ENCODE measurements at places on chromosomes 1 and 21.

- DNase-seq, result no peak
These were observed 106.6 kb downstream of the TLR5 start for GRCh38 chr1:223036479-223036845.

GRCh38 chr1:16644193-16644481, 22.6 kb downstream of the RNU1-3 start:
- DNase-seq, result no peak

GRCh38 chr1:27872059-27872801, at the start of gene THEMIS2:
Gene THEMIS2, plus strand, starts transcription at chr1:27872544. Its CDS starts 28 bp downstream, at chr1:27872572.
- DNase-seq, result peak; percentile 79

GRCh38 chr1:19079541-19080472, 123.3 kb upstream of the IFFO2 start:
- no peak for DNase-seq

DNA sequence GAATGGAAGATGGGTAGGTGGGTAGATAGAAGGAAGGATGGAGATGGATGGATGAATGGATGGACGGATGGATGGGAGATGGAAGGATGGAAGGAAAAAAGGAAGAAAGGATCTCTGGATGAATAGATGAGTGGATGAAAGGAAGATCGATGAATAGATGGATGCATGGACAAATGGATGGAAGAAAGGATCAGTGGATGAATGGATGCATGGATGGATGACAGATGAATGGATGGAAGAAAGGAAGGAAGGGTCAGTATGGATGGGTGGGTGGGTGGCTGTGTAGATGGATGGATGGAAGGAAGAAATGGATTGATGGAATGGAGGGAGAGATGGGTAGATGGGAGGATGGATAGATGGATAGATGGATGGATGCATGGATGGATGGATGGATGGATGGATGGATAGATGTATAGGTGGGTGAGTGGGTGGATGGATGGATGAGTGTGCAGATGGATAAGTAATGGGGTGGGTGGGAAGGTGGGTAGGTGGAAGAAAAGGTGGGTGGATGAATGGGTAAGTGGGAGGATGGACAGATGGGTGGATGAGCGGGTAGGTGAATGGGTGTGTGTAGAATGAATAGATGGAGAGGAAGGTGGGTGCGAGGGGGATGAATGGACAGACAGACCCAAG, 14.6 kb downstream of the KIF17 start:
- no peak for DNase-seq

GRCh38 chr1:152871731-152872126, 6.4 kb upstream of the SMCP start:
- no peak for DNase-seq

DNA sequence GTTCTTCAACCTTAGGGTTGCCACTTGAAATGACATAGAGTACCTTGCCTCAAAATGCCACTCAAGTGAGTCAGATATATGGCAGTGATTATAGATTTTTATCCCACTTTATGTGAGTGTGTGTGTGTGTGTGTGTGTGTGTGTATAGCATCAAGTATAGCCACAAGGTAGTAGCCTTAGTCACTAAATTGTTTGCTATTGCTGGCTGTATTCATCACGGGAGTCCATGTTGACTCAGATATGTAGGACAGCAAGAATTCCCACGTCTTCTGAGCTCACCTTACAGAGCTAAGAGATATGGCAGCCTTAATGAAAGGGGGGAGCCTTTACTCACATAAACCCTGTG, 9.3 kb downstream of the ETS2 start:
- DNase-seq, result no peak

GRCh38 chr1:182662121-182662890, 22.1 kb downstream of the RGS8 start:
- DNase-seq, result no peak

- no peak for DNase-seq
These were observed 18.4 kb upstream of the CLSTN1 start for GRCh38 chr1:9842073-9842711.

GRCh38 chr1:64917328-64917861, 49.0 kb downstream of the JAK1 start:
- no peak for DNase-seq

DNA sequence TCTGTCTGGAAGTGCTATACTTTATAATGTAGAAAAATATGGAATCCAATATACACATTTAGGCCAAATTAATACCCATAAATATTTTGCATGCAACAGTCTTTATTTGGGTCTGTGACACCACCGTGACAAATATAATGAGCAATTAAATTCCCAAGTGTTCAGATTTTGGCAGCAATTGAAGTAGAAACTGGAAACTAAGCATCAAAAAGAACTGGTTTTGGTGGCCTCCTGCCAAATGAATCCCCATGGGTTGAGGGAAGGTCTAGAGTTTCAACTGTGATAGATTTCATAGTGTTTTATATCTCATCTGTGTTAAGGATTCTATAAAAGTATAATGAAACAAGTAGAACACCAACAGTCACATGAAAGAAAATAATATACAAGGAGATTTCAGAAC, 88.4 kb downstream of the DPYD start:
- no peak for DNase-seq

- DNase-seq, result no peak
These were observed 88.9 kb downstream of the LRRC53 start for GRCh38 chr1:74423471-74423870.

- DNase-seq, result no peak
These were observed 4.1 kb downstream of the HHIPL2 start for GRCh38 chr1:222543817-222544216.
